Endodermal cell (in vitro differentiated cells): ENCODE measurements at places on chromosomes 11 and 22. TPM values are rescaled to one million over a fixed set of nuclear protein-coding genes. Genes with fewer than 3 reads are reported as not detected.

The FDXACB1 gene
- 1.5 and 1.7 TPM in 2 replicates for total RNA-seq

The HOATZ gene
- 0.73 to 1.8 TPM (median 0.89 TPM) in 3 replicates for total RNA-seq

The PARVG gene
- total RNA-seq, result 0.18 and 0.44 TPM in 2 replicates

The TMEM132A gene
- total RNA-seq, result 114 and 135 TPM in 2 replicates

The XKR3 gene
- total RNA-seq, result not detected in 3 replicates

The NPTXR gene
- total RNA-seq, result 2.1 to 2.6 TPM (median 2.5 TPM) in 3 replicates

The VSIG2 gene
- 1.1 to 1.6 TPM in 2 of 3 replicates, not detected in the other for total RNA-seq

The DBX1 gene
- not detected in 3 replicates for total RNA-seq

The HBB gene
- not detected in 3 replicates for total RNA-seq

The C1QTNF4 gene
- 6.9 to 15.7 TPM (median 10.9 TPM) in 3 replicates for total RNA-seq

The HSPA8 gene
- total RNA-seq, result 1,940 and 2,136 TPM in 2 replicates

The MUC2 gene
- total RNA-seq, result not detected in 2 replicates

The MMP12 gene
- not detected in 3 replicates for total RNA-seq

The CSKMT gene
- total RNA-seq, result 29.2 to 39.4 TPM (median 35.6 TPM) in 3 replicates

The KRTAP5-11 gene
- total RNA-seq, result 1.6 and 2.9 TPM in 2 replicates

The ABCC8 gene
- total RNA-seq, result 0.55 and 1.3 TPM in 2 replicates

The OR8A1 gene
- 0.06 to 0.22 TPM in 2 of 3 replicates, not detected in the other for total RNA-seq
